ENCODE measurements at places on chromosomes 5 and 9. TPM values are rescaled to one million over a fixed set of nuclear protein-coding genes. Genes with fewer than 3 reads are reported as not detected.

DNA sequence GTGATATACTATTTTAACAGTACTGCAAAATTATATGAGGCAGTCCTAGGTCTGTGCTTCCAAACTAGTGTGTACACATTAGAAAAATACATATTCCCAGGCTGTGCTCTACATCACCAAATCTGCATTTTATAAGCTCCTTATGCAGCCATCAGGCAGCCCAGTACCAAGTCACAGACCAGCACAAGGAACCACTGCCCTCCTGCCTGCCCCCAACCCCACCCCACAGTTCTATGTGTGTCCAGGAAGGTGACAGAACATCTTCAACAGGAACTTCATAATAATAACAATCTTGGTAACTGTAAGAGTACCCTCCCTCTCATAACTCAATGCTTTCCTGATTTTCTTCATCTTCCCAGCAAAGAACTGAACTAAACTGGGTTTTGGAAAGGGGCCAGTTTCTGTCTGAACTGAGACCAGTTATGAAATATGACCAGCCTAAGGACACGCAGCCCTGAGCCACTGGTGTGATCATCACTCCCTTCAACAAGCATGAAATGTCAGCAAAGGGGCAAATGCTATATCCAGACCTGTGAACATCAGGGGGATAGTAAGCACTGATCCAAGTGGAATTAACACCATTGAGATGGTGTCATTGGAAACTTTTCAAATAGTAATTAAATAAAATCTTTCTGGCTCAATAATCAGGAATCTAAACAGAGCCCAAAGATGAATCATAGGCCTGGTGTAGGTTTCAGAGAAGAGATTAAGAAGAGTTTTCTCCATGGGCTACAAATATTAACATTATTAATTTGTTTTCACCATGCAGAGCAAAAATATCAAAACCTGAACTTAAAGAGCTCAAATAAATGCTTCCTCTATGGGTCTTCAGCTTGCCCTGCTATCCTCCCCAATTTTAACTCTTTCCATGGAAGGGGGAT, 82.1 kb downstream of the DPYSL3 start:
- no peak for DNase-seq

- DNase-seq: no peak
Observed at GRCh38 chr5:110651507-110651906, 75.0 kb downstream of the TMEM232 start.

- DNase-seq: no peak
Observed at GRCh38 chr5:178278358-178279023, 45.9 kb upstream of the PHYKPL start.

DNA sequence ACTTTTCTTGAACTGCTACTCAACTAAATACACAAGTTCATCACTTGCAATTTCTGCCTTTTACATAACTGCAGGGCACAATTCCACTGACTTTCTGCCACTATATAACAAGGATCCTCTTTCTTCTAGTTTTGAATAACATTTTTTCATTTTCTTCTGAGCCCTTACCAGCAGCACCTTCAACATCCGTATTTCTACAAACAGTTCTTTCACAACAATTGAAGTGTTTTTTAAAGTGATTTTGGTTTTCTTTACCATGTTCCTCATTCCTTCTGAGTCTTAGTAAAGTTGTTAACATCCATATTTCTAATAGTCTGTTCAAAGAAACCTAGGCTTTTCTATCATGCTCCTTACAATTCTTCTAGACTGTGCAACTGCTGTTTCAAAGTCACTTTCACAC, 127.2 kb upstream of the PITX1 start:
- no peak for DNase-seq

GRCh38 chr9:36276781-36277181, 18.5 kb upstream of the GNE start:
- DNase-seq: no peak

DNA sequence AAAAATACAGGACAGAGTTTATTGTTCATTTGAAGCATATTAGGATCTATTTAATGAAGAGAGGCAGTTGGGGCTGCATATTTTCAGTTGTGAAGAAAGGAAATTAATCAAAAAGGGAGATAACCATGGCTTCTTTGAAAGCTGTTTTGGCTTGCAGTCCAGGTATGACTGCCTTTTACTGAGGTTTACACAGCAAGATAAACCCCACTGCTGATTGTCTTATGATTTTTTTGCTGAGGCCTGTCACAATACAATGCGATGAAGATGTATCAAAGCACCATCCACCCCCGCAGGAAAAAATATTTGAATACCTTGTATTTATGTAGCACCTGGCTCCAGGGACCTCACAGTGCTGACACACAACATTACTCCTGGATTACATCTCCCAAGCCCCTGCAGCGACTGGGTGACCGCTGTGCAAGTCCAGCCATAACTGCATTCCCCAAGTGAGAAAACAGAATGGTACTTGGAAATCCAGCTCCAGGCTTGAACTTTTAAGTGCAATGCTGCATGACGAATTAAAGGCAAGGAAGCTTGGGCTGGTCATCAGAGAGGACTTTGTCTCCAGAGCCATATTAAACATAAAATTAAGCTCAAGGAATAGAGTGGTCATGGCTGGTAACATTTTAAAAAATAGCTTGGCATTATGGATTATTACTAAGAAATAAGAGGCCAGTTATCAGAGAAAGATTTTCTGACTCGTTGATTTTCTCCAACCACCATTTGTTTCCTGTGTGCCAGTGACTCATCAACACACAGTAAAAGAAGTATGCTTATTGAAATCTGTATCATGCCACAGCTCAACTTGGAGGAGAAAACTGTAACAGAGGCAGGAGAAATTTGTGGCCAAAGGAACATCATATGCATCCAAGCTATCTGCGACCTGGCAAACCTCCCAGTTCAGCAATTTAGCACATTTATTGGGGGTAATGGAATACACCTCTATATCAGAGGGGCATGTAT, 374.2 kb downstream of the MAN2A1 start:
- no peak for DNase-seq

GRCh38 chr9:126623314-126623666, 9.6 kb downstream of the LMX1B start:
- DNase-seq: no peak

- no peak for DNase-seq
Observed at GRCh38 chr9:7146582-7146981, 388.8 kb downstream of the KDM4C start.

GRCh38 chr5:15694696-15695214, 194.8 kb downstream of the FBXL7 start:
- no peak for DNase-seq

CD72 gene
- total RNA-seq: 4.2 TPM

BARHL1 gene
- not detected for total RNA-seq

Measured in posterior vena cava (tissue), 2 donors.